Central memory CD4-positive, alpha-beta T cell (primary cell): ENCODE measurements at places on chromosomes 3 and 15.

DNA sequence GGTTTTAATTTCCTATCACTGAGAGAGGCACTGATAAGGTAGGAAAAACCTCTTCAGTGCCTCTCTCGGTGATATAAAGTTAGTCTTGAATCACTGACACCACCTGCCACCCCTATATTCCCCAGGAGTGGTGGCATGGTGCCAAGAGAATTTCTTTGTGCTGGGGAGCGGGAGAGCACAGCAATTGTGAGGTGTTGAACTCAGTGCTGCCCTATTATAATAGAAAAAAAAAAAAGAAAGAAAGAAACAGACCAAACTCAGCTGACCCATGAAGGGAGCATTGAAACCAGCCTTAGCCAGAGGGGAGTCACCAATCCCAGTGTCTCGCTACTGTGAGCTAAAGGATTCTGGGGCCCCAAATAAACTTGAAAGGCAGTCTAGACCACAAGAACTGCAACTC lies 201.4 kb upstream of the STT3B start:
- no peak for DNase-seq

DNA sequence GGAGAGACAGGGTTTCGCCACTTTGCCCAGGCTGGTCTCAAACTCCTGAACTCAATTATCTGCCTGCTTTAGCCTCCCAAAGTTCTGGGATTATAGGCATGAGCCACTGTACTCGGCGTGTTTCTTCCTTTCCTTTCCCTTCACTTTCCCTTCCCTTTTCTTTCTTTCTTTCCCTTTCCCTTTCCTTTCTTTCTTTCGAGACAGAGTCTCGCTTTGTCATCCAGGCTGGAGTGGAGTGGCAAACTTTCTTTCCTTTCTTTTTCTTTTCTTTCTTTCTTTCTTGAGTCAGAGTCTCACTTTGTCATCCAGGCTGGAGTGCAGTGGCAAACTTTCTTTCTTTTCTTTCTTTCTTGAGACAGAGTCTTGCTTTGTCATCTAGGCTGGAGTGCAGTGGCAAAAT lies 17.4 kb upstream of the LDHAL6B start:
- no peak for DNase-seq

- DNase-seq: no peak
These were observed 116.5 kb downstream of the LPP start for GRCh38 chr3:188270423-188270972.

GRCh38 chr3:115239717-115240116 lies 92.6 kb upstream of the ZBTB20 start:
- no peak for DNase-seq

GRCh38 chr3:188348435-188349244 lies 194.7 kb downstream of the LPP start:
- no peak for DNase-seq

DNA sequence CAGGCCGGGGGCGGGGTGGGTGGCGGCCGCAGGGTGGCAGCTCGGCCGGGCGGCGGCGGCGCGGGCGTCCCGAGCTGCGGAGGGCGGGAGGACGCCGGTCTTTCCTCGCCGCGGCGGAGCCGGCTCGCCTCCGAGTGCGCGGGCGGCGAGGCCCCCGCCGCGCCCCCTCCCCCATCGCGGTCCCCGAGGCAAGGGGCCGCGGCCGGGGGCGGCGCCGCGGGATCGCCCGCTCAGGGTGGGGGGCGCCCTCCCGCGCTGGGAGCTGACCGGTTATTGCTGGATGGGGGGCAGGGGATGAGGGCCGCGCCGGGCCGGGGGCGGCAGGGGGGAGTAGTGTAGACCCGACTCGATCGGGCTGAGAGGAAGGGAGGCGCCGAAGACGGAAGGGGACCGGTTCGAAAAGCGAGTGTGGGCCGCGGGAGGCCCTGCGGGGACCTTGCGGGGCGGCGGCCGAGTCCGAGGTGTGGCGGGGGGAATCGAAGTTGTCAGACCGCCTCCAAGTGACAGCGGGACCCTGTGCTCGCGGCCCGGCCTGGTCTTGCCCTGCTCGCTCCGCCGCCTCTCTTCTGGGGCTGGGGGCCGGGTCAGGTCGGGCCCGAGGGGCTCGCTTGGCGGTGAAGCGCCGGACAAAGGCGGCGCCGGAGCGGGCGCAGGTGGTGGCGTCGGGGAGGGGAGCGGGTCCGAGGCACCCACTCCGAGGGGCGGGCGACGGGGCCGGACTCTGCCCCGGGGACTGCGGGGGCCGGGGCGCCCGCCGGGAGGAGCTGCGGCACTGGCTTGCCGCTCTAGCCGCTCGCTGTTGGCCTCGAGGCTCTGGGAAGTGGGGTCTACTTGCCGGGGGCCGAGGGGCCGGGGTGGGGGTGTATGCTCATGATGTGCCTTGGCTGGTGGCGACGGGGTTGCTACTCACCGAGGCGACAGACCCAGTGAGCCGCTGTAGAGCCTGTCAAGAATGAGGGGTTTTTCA lies 1.1 kb downstream of the BAHD1 start:
- peak; percentile 21 for DNase-seq

- DNase-seq: no peak
These were observed 52.2 kb downstream of the ABHD5 start for GRCh38 chr3:43742920-43743319.

- DNase-seq: no peak
These were observed 146.1 kb upstream of the THBS1 start for GRCh38 chr15:39434751-39435238.

- no peak for DNase-seq
These were observed 235.3 kb upstream of the ST8SIA2 start for GRCh38 chr15:92158426-92158825.

DNA sequence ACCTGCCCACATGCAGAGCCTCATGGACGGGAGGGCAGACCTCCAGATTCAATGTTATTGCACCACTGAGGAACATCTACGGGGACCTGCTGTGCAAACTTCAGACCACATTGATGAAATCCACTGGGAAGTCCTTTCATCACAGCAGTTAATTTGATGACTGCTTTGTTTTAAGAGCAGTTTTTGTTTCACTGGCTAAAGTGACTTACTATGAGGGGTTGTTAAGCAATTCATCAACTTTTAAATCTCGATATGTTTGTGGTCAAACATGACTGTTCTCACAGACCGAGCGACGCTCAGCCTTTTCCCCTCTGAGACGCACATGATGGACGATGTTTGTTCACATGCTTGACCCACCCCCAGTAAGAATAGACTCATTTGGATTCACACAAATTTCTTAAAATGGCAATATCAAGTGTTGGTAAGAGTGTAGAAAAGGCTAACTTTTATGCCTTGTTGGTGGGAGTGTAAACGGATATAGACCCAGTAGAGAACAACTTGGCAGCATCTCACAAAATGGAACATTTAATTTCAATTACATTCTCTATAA lies 35.9 kb upstream of the IREB2 start:
- no peak for DNase-seq

DNA sequence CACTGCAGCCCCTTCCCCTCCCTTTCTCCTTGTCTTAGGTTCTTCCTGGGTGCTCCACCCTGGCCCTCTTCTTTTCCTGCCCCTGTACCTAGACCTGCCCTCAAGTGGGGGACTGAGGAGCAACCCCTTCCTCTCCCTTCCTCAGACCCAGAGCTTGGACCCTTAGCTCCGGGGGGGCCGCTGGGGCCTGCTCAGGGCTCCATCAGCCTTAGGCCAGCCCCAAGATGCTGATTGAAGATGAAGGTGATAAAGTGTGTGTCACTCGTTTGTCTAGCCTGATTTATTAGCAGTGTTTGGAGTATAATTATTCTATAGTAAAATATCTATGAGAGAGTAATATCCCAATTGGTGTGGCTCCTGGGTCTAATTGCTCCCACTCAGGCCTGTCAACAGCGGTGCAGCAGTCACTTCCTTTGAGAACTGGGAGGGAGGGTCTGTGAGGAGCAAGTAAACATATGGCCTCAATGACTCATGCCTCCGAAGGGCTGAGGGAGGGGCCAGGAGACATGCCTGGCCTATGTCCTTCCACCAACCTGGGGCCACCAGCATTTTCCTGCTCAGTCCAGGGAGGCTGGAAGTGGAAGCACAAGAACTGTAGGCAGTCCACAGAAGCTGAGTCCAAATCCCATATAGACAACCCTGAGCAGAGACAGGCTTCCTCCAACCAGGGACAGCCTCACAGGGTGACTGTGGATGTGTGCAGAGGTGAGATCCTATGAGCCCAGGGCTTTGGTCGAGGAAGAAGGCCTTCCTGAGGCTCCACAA lies 123.2 kb downstream of the DNAJB8 start:
- DNase-seq: no peak

DNA sequence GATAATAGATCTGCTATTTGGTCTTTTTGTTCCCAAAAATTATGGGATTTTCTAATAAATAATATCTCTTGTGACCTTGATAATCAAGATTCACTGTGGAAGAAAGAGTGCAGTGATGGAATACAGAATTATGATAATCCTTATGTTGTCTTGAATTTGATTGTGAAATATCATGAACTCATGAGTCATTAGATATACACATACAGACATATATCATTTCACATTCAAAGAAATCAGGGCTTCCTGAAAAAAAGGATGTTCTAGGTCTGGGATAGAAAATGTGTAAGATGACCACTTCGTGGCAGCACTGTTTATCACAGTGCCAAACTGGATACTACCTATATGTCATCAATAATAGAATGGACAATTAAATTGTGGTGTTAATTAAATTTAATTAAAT lies 97.7 kb downstream of the DPH6 start:
- DNase-seq: no peak

GRCh38 chr3:32973982-32974381 lies 22.5 kb downstream of the CCR4 start:
- DNase-seq: peak; percentile 55

DNA sequence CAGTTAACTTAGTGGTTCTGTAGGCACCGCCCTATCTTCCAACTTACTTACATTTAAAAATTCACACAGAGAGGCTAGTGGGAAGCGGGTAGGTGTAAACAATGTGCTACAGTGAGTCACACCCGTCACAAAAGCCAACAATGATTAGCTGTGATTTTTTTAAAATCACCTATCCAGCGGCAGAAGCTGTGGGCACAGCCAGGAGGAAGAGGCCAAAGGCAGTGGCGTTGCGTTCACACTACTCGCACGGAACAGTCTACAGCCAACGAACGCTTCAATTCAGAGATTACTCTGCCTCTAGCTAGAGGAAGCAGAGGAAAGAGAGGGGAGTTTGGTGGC lies 2.5 kb upstream of the NLGN1 start:
- DNase-seq: no peak

GRCh38 chr3:71258116-71258515 lies 325.4 kb downstream of the FOXP1 start:
- DNase-seq: no peak

DNA sequence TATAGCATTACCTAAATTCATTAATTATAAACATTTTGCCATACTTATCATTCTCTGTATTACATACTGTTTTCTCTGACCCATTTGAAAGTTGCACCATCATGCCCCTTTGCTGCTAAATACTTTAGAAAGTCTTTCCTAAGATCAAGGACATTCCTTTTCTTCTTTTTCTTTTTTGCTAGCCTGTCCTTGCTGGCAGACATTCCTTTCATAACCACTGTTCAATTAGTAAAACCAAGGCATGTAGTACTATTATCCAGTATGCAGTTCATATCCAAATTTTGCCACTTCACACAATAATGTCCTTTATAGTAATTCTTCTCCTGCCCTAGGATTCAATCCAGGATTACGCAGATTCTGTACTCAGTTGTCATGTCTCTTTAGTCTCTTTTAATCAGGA lies 321.0 kb upstream of the C2CD4B start:
- no peak for DNase-seq

- DNase-seq: no peak
These were observed 149.3 kb downstream of the RPLP1 start for GRCh38 chr15:69601711-69602504.

DNA sequence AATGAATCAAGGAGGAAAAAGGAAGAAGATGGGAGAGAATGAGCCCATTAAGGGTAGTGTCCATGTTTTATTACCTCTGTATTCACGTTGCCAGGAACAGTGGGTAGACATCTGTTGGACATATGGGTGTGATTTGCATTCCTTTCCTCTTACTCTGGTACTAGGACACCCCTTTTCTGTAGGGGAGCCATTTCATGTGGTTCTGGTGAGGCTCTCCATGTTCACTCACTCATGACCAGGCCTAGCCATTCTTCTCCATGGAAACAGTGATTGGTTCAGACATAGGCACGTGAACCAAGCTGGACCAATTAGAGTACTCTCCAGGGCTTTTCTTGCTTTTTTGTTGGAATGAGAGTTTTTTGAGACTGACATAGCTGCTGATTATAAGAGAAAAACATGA lies 39.6 kb upstream of the PDCD6IP start:
- DNase-seq: no peak

DNA sequence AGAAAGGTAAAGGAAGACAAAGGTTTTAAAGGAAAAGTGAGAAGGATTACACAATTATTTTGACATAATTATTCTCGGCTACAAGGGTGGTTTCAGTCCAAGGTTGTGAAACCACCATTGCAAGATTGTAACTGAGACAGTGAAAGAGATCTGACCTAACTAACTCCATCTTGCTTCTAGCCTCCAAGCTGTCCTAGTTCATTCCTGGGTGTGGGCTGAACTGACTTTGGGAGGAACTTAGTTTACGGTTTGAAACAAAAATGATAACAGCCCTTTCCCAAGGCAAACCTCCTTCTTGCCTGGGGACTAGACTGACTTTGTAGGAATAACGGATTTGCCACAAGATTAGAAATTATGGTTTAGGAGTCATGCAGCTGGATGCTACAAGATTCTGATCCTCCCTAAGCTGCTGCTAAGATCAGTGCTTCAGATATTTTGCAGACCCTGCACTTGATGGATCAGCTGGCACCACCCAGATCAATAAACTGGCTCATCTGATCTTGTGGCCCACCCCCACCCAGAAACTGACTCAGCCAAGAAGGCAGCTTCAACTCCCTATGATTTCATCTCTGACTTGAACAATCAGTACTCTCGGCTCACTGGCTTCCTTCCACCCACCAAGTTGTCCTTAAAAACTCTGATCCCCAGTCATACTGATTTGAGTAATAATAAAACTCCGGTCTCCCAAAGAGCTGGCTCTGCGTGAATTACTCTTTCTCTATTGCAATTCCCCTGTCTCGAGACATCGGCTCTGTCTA lies 57.7 kb upstream of the AADACL2 start:
- DNase-seq: no peak

GRCh38 chr3:103082501-103082900 lies 647.7 kb downstream of the ZPLD1 start:
- DNase-seq: no peak

DNA sequence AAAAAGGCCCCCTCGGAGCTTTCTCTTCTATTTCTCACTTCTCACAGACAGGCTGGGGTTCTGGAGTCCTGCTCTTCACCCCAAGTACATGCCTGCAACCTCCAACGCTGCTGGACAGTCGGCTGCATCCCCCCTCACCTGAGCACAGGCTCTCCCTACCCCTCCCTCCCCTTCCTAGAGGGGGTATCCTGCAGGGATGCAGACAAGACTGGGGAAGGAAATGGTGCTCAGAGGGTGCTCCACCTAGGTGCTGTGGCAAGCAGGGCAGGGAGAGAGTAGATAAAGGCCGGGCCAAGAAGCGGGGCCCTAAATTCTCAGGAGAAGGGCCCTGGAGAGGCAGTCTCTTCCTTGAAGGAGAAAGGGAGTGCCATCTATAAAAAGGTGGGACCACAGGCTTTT lies 7.0 kb upstream of the STRA6 start:
- no peak for DNase-seq

GRCh38 chr3:188037195-188037718 lies 116.7 kb upstream of the LPP start:
- no peak for DNase-seq
